ENCODE measurements at places on chromosomes 7 and 10.

DNA sequence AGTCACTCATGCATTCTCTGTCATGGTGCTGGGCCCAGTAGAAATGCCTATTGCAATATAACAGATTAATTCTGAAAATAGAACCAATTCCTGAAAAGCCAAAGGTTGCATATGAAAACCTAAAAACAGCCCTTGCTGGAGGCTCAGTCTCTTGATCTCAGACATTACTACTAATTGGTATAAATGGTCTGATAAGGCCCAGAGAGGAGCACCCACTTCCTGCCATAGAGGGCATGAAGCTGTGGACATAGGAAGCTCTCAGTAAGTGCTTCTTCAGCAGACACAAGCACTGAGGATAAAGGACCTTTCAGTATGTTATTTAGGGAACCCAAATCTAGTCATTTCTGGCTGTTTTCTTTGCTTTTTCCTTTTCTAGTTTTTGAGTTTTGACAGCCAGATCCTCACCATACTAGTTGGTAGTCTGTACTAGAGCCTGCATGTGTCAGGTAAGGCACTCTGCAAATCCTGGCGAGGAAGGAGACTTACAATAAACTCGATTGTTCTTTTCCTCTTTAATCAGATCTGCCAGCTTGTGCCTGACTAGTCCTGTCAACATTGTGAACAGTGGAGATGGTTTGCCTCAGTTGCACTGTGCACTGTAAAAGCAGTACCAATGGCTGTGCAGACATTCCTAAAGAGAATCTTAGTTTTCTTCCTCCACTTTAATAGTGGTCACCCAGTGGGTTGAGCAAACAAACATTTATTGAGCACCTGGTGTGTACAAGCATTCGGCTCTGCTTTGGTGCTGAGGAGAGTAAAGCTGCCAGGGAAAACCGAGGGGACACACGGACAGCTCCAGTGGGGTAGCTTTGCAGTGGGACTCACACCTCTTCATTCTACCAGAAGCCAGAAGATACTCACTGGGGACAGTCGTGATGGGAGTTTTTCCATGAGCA, 140.9 kb downstream of the CHN2 start:
- no peaks in the 10 kb centered on the region for H3K27me3 ChIP-seq
- H3K36me3 ChIP-seq = peaks cover 7% of the 10 kb centered on the region
- no peak overlapping the region for H3K27ac ChIP-seq
- H3K4me1 ChIP-seq = peaks cover 56% of the 10 kb centered on the region
- H3K4me3 ChIP-seq = no peak overlapping the region

- no peak for DNase-seq
- H3K4me1 ChIP-seq = no peaks in the 10 kb centered on the region
- peaks cover 12% of the 10 kb centered on the region for H3K27me3 ChIP-seq
- no peak overlapping the region for H3K4me3 ChIP-seq
- no peak overlapping the region for H3K27ac ChIP-seq
- H3K36me3 ChIP-seq = no peaks in the 10 kb centered on the region
These were observed 47.4 kb downstream of the CH25H start for GRCh38 chr10:89159761-89160160.

DNA sequence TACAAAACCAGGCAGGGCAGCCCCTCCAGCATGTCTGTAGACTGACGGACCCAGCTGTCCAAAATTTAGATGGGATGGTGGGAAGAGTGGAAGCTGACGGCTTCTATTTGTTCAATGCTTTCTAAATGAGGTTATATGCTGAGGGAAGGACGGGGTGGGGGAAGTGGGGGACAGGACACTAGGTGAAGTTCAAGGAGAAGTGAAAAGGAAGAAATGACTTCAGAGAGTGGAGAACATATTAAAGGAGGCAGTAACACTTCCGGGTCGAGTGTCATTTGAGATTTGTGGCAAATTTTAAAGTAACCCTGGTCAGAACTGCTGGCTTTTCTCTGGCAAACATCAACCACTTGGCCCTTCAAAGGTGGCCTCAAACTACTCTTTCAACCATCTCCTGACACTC, 9.4 kb downstream of the PIP4K2A start:
- H3K27ac ChIP-seq = no peak overlapping the region
- peaks cover 17% of the 10 kb centered on the region for H3K36me3 ChIP-seq
- H3K4me3 ChIP-seq = no peak overlapping the region

DNA sequence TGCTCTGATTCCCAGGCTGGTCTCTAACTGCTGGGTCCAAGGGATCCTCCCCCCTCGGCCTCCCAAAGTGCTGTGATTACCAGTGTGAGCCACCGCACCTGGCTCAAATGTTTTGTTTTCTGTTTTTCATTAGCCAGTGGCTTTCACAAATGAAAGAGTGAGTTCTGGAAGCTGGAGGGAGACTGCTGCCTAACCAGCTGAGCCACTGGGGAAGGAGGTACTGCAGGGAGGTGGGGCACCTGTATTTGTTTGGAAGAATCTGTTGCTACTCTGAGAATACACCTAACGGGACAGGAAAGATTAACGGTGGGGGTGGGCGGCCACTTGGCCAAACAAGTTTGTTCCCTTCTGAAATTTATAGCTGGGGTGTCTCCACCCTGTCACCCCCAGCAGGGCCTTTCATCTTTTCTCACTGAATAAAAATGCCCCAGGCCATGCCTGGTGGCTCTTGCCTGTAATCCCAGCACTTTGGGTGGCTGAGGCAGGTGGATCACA, 4.7 kb downstream of the STOX1 start:
- no peak overlapping the region for H3K4me3 ChIP-seq
- peak overlapping the region; percentile 51 for H3K27ac ChIP-seq
- peaks cover 50% of the 10 kb centered on the region for H3K4me1 ChIP-seq
- no peak for DNase-seq

DNA sequence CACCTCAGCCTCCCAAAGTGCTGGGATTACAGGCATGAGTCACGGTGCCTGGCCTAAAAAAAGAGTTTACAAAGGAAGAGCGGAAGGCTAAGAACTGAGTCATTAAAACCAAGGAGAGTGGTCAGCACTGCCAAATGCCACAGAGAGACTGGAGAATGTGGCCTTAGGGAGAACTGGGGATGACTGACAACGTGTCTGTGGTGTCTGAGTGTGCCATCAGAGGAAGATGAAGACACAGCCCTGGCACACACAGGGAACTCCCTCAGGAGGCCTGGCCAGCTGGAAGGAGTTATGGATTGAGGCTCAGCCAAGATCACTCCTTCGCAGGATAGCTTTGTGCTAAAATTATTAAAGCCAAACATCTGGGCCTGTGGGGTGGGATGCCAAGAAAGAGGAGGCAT, 3.9 kb upstream of the INA start:
- no peak for DNase-seq
- no peak overlapping the region for H3K4me3 ChIP-seq
- H3K4me1 ChIP-seq = peaks cover 4% of the 10 kb centered on the region
- no peak overlapping the region for H3K27ac ChIP-seq
- no peaks in the 10 kb centered on the region for H3K36me3 ChIP-seq

DNA sequence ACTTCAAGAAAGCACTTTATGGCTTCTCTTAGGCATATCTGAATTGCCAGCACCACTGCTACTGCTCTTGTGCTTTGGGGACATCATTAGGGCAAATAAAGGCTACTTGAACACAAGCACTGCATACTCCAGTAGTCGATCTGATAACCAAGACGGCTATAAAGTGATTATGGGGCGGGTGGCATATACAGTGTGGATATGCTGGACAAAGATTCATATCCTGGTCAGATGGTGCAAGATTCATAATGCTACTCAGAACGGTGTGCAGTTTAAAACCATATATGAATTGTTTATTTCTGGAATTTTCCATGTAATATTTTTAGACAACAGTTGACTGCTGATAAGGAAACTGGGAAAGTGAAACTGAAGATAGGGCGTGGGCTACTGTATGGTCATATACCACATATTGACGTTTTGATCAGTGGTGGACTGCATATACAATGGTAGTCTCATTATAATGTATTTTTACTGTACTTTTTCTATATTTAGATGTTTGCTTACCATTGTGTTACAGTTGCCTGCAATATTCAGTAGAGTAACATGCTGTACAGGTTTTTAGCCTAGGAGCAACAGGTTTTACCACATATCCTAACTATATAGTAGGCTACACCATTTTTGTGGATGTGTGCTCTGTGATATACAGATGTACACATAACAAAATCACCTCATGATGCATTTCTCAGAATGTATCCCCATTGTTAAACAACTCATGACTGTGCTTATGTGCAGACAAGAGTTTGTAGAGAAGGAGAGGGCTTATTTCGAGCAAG, 15.2 kb downstream of the ANLN start:
- no peak overlapping the region for H3K4me3 ChIP-seq
- H3K27me3 ChIP-seq = no peaks in the 10 kb centered on the region
- H3K4me1 ChIP-seq = peaks cover 16% of the 10 kb centered on the region
- DNase-seq = no peak
- peak overlapping the region; percentile 31 for H3K27ac ChIP-seq

GRCh38 chr7:157974678-157975230, 612.9 kb downstream of the PTPRN2 start:
- no peak for DNase-seq
- no peaks in the 10 kb centered on the region for H3K4me1 ChIP-seq
- peaks cover 4% of the 10 kb centered on the region for H3K36me3 ChIP-seq
- H3K4me3 ChIP-seq = no peak overlapping the region
- peaks cover 11% of the 10 kb centered on the region for H3K27me3 ChIP-seq

DNA sequence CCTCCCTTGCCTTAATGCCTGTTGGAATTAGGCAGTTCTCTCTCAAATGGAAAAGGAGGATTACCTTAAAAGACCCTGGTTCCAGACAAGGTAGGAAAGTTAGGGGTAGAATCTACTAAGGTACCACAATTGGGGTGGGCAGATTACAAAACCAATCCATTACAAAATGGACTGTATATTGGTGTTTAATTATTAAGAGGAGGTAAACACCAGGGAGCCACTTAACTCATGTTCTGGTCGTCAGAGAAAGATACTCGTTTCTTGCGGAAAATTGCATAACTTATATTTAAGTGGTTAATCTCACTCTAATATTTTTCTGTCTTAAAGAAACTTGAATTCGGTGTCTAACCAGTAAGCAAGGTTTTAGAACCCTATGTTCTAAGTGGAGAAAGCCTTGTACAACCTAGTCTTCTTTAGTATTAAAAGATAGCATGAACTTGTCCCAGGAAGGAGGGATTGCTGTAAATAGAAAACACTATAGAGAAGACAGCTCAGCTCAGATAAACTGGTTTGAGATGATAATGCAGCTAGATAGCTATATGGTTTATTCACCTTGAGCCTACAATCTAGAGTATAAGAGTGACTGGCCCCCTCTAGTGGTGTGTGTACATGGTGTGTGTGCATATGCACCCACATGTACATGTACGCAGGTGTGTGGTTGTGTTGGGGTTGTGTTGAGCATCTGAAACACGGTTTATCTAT, 58.0 kb upstream of the STRIP2 start:
- no peak overlapping the region for H3K4me3 ChIP-seq
- H3K4me1 ChIP-seq = peaks cover 6% of the 10 kb centered on the region
- peak overlapping the region; percentile 49 for H3K27ac ChIP-seq
- H3K36me3 ChIP-seq = no peaks in the 10 kb centered on the region
- DNase-seq = peak; percentile 39
- H3K27me3 ChIP-seq = no peaks in the 10 kb centered on the region

All from nephron progenitor cell (in vitro differentiated cells).